D721Med (cell line): ENCODE measurements at places on chromosomes 2 and 18.

- DNase-seq: no peak
Measured at GRCh38 chr2:237170020-237170419, 84.3 kb downstream of the COPS8 start.

GRCh38 chr18:28880856-28881255 is 703.9 kb upstream of the CDH2 start:
- DNase-seq: no peak

- DNase-seq: no peak
Measured at GRCh38 chr2:85357736-85358135, 3.2 kb downstream of the ELMOD3 start.

DNA sequence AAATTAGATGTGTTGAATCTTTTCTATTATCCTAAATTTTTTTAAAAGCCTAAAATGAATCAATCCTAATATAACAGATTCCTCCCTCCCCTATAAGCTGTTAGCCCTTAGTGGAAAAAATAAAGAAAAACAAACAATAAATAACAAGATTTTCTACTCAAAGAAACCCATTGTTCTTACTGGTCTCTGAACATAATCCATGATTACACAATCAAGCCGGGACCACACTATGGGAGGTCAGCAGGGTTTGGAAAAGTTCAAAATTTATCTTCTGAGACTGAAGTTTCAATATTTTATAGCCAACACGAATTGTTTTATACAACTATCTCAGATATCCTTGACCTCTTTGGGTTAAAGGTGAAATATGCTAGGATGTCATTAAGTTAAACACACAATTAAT is 57.9 kb downstream of the DPP4 start:
- DNase-seq: no peak
